ENCODE measurements at places on chromosomes 12 and 14. TPM values are rescaled to one million over a fixed set of nuclear protein-coding genes. Genes with fewer than 3 reads are reported as not detected.
A peak's percentile ranks its signal among the peaks of the same experiment; 100 is the strongest.

RAD9B gene
- total RNA-seq = 0.67 TPM

- DNase-seq = no peak
Observed at GRCh38 chr12:28191051-28192048, 1.1 kb downstream of the CCDC91 start.

- DNase-seq = no peak
Observed at GRCh38 chr14:101916816-101917412, 47.5 kb upstream of the DYNC1H1 start.

- DNase-seq = no peak
Observed at GRCh38 chr12:68998041-68998440, 65.1 kb upstream of the CPM start.

RPL10L gene
- total RNA-seq = not detected

R3HDM2 gene
- total RNA-seq = 48.9 TPM

DNA sequence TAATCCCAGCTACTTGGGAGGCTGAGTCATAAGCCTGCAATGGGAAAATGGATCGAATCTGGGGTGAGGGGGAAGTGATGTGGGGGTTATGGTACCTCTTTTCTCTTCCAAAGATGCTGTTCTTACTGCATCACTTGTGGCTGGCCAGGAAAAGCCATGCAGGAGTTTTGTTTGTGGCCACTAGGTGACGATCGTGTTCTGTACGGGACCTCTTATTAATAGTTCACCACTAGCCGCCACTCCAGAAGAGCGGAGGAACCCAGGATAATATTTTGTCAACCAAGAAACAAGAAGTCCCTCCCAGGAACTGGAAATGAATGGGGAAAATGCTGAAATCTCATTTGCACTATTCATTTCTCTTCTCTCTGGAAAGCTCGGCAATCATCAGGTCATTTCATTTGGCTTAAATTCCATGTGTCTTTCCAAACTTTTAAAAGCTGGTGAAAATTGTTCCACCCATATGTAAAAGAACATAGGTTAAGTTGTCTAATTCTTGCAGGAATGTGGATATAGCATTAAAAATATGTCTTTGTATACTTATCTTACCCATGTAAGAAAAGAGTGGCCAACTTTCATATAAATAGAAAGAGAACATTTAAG, 8.9 kb downstream of the GPR65 start:
- peak; percentile 65 for DNase-seq

DNA sequence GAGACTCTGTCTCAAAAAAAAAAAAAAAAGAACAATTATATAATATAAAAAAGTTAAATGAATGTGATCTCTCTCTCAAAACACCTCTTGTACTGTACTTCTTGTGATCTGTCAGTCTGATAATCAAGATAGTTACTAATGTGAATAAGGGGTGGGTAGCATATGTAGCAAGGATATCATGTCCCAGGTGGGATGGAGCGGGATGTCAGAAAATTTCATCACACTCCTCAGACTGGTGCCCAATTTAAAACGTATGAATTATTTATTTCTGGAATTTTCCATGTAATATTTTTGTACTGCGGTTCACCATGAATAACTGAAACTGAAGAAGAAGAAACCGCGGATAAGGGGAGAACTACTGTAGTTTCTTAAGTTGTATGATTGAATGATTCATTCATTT, 11.0 kb downstream of the CNOT2 start:
- no peak for DNase-seq

DDX47 gene
- 24.9 TPM for total RNA-seq

SIVA1 gene
- total RNA-seq = 60.7 TPM

DNA sequence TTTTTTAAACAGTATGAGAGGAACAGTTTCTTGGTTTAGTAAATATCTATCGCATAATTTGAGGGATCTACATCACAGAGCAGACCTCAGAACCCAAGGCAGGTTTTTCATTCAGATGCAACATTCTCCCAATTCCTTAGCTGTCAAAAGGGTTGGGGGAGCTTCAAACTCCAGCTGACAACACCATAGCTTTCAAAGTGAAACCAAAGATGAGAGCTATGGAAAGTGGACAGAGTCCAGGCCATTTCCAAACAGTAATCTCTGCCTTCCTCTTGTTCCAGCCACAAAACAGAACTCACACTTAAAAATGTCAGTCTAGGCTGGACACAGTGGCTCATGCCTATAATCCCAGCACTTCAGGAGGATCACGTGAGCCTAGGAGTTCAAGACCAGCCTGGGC, 87.8 kb downstream of the SPRING1 start:
- no peak for DNase-seq

- DNase-seq = no peak
Observed at GRCh38 chr12:117060929-117061305, 38.3 kb downstream of the TESC start.

DNA sequence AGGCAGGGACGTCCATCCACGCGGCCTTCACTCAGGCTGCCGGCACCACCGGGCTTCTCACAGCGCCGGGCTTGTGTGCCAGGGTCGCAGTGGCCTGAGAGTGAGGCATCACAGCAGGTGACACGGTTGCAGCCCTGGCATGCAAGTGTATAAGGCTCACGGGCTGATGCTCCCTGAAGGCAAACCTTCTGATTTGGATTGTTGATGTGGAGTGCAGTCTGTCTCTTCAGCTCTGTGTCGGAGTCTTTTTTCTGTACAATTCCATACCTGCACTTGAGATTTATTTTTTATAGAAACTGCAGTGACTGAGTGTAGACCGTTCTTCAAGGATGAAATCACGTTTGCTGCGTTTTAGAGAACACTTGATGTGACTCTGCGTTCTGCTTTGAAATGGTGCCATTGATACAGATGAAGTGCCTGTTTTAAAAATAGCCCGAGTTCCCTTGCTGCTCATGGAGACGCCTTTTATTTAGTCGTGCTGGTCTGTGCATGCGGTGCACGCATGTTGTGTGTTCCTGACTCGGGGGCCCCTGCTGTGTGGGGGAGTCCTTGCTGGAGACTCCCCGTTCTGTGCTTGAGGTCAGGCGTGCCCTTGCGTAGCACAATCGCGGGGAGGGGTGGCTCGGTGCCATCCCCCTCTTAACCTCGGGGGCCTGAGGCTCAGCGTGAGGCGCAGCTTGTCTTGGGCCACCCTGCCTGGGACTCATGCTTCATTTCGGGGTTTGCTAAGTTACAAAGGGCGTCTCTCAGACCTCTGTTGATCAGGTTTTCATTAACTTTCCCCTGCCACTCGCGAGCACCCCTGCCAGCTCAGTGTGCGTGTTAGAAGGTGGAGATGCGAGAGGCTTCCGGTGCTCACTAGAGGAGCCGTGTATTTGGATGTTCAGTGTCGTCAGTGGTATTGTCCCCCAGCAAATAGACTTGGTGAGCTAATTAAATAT, 21.6 kb upstream of the AMN start:
- no peak for DNase-seq

DNA sequence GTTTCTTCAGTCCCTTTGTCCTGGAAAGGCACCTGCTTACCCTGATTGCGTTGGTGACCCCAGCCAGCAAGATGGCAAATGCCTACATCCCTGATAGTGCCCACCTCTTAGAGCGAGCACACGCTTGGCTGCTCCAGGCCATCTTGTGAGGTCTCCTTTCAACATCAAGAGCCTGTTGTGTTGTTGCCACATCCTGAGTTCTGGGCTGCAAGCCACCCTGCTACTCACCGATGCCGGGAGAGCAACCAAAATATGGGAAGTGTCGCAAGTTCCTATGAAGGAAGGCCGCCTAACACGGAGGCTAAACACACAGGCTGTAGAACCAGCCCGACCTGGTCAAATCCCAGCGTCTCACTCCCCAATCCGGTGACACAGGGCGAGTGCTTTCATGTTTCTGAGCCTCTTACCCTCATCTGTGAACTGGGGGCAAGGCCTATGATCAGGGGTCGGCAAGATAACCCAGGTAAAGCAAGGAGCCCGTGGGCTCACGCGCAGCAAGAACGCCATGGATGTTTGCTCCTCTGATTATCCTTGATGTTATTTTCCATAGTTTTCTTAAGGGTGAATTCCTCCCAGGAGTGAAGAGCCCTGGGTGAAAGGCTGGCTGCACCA, 98.4 kb downstream of the LGMN start:
- peak; percentile 80 for DNase-seq

KRT80 gene
- total RNA-seq = not detected

GRCh38 chr12:112684742-112685141, 106.8 kb upstream of the RPH3A start:
- no peak for DNase-seq

DNA sequence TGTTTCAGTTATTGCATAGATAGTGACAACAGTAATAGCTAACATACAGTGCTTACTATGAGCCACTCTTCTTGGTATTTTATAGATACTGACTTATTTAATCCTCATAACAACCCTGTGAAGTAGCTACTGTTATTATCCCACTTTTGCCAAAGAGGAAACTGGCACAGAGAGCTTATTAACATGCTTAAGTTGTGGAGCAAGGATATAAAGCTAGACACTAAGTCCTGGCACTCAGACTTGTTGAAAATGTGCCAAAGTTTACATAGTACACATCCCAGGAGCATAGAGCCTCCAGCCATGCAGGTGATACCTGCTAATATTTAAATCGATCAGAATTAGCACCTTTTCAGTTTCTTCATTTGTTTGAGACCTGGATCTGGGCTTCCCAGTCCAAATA, 41.8 kb downstream of the VEZT start:
- DNase-seq = no peak

POTEM gene
- not detected for total RNA-seq

- DNase-seq = no peak
Observed at GRCh38 chr12:78278706-78279190, 448.1 kb downstream of the NAV3 start.

CCDC88C gene
- total RNA-seq = 2.9 TPM

GRCh38 chr14:34093883-34094282, 143.0 kb upstream of the EGLN3 start:
- DNase-seq = no peak

DNA sequence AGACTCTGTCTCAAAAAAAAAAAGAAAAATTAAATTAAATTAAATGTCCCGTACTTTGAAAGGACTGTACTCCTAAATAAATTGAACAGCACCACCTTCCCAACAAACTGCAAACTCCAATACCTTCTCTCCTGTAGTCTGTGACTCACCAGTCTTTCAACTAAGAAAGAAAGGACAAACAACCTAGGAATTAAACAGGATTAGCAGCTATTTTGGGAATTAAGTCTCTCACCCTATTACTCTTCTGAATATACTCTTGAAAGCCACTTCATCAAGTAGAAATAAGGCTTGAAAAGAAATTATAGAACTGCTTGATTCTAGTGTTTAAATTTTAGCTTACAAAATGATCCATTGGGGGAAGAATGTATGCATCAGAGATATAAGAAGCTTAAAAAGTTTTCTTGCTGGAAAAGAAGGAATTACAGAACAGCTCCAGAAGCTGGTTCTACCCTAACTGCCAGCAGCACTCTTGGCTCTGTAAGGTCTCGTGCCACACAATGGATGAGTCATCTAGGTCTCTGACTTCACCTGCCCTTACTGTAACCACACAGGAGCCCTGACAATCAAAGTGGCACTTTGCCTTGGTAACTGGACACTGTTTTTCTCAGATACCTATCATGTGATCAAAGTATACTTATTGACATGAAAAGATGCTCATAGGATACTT, 57.0 kb upstream of the CERS5 start:
- no peak for DNase-seq

GRCh38 chr14:91349481-91350074, 68.0 kb downstream of the CCDC88C start:
- no peak for DNase-seq

TAS2R50 gene
- total RNA-seq = 0.22 TPM

DNA sequence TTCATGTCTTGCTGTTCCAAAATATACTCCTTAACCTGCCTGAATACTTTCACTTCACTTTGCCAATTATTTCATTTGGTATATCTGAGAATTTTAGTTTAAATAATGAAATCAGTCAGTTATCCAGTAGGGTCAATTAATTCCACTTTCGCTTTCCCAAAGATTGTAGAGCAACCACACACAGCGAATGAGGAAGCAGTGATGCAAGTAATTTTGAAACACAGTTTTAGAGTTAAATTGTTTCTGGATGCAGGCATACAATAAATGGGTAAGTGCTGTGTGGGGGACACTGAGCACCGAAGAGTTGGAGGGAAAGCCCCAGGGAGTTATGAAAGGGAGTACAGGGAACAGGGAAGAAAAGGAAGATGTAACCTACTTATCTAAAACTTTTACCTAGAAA, 62.8 kb downstream of the TSHR start:
- no peak for DNase-seq

DNA sequence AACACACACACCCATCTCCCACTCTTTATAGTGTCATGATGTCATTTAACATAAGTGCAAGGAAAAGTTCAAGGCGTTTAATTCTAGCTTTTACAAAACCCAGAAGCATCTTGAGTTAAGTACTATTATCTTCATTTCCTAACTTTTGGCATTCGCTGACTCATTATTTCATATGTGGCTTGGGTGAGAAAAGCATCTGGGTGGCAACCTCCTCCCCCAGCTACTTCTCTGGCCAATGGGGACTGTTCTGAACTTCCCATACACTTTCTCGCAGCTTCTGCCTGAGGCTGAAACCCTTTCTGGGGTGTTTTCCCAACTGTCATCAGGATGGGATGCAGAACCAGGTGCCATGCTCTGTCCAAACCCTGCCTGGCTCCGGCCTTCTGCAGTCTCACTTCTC, 2.8 kb upstream of the MARK3 start:
- no peak for DNase-seq

DNA sequence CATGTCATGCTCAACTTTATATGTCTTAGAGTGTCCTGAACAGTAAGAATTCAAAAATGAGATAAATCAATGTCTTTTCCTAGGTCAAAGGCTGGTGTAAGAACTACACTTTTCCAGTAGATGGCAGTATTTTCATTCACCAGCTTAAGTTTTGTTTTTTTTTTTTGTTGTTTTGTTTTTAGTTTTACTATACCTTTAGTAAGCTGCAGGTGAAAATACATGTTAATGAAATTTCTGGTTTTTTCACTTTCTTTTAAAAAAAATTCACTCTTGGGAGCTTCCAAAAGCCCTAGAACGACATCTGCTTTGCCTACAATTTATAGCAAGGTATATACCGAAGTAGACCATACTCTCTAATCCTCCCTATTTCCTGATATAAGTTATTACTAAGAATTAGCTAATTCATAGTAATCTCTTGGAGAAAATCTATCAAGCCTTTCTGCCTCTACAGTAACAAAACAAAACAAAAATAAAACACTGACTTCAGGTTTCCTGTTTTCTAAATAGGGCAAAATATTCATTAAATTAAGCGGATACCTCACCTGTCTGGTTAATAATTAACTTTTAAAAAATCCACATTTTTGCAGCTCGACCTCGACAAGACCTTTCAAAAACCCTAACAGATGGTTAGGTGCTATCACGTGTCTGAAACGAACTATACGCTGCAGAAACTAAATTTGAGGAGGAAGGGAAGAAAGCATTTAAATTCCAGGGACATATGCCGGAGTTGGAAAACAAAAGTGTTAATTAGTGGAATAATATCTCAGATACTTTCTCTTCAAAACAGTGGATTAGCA, 2.7 kb upstream of the SAMD4A start:
- DNase-seq = no peak
